ENCODE measurements at places on chromosomes 2 and 18. TPM values are rescaled to one million over a fixed set of nuclear protein-coding genes. Genes with fewer than 3 reads are reported as not detected.

The EPG5 gene
- 104 TPM for total RNA-seq

- no peak for DNase-seq
Observed at GRCh38 chr2:104901037-104901881, 47.3 kb downstream of the POU3F3 start.

GRCh38 chr2:50691513-50691912 is 340.4 kb downstream of the NRXN1 start:
- DNase-seq: no peak

DNA sequence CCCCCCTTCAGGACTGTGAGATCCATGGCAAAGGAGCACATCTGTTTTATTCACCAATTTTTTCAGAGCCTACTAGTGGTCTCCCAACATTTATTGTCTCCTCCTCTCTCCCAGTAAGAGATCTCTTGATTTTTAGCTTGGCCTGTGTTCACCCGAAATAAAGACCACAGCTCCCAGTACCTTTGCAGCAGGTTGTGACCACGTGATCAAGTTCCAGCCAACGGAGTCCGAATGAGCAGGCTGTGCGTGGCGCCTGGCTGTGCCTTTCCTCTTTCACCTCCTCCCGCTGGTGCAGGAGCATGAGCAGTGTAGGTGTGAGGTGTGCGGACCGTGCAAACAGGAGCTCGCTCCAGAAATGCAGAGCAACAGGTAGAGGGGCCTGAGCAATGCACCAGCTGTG is 143.6 kb upstream of the GLI2 start:
- DNase-seq: no peak

The CAD gene
- total RNA-seq: 17.8 TPM

Measured in IMR-90 (cell line).